Dorsolateral prefrontal cortex (tissue), 122 donors: ENCODE measurements at places on chromosomes 5 and 9.

- DNase-seq, result no peak
These were observed 845.9 kb downstream of the CDH9 start for GRCh38 chr5:26192486-26192885.

GRCh38 chr5:142772446-142773293 lies 2.5 kb downstream of the ARHGAP26 start:
- DNase-seq, result no peak

GRCh38 chr5:131270809-131271208 lies 7.0 kb downstream of the CDC42SE2 start:
- no peak for DNase-seq

- no peak for DNase-seq
These were observed 41.0 kb upstream of the SEMA4D start for GRCh38 chr9:89538871-89539270.

- no peak for DNase-seq
These were observed 9.6 kb downstream of the NDST1 start for GRCh38 chr5:150517272-150518152.

DNA sequence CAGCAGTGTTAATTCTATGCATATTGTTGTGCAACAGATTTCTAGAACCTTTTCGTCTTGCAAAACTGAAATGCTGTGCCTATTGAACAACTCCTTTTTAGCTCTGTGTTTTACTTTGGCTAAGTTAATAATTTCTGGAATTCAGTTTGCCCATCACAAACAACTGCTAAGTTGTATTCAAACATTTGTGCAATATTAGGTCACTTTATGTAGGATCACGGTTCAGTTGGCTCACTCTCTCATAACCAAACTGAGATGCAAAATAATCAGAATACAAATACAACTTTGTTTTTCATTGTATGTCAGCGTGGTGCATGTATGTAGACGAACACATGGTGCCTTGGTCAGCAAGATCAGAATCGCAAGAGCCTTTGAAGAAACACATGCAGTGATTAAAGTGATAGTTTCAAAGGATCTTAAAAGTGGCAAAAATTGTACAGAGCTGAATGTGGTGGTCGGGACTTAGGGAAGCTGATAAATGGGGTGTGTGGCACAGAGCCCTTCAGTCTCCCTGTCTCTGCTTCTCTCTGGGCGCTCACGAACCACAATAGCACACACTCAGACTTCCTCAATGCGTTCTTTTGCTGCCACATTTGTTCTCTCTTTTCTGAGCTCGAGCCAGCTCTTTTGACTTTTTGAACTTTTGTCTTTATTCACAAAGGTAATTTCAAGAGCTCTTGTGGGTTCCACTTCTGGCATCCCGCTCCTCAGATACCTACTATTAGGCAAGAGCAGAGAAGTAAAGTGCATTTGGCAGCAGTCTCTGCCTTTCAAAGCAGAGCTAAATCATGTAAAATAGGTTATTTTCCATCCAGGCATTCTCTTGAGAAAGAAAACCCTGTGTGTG lies 112.4 kb upstream of the CTSL start:
- no peak for DNase-seq

DNA sequence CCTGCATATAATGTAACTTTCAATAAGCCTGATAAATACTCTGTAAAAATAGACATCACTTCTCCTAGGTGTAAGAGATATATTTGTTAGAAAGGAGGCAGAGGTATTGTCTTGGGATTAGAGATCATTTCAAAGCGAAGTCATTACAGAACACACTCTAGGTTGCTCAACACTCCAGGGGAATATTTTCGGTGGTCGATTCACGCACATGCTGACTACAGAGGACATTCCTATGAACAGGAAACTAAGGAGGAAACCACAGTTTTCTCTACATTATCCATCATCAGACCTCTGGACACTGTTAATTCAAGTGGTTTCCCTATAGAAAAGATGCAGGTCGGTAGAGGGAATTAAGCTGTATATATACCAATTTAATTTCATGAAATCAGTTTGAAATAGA lies 370.0 kb downstream of the NDUFS4 start:
- DNase-seq, result no peak

DNA sequence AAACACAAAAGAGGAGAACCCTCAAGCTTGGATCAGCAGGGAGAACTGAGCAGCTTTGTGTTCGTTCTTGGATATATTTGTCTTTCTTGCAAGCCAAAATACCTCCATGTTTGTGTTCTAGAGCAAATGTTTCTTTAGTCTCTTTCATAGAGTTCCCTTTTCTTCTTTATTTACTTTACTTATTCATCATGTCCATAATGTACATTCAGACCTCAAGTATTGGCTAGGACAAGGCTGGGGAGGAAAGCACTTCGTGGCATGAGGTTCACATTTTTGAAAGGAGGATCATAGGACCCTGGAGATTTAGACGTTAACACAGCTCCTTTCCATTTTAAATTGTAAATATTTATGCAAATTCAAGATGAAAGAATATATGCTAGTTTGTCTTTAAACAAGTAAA lies 590.2 kb upstream of the MEF2C start:
- no peak for DNase-seq

DNA sequence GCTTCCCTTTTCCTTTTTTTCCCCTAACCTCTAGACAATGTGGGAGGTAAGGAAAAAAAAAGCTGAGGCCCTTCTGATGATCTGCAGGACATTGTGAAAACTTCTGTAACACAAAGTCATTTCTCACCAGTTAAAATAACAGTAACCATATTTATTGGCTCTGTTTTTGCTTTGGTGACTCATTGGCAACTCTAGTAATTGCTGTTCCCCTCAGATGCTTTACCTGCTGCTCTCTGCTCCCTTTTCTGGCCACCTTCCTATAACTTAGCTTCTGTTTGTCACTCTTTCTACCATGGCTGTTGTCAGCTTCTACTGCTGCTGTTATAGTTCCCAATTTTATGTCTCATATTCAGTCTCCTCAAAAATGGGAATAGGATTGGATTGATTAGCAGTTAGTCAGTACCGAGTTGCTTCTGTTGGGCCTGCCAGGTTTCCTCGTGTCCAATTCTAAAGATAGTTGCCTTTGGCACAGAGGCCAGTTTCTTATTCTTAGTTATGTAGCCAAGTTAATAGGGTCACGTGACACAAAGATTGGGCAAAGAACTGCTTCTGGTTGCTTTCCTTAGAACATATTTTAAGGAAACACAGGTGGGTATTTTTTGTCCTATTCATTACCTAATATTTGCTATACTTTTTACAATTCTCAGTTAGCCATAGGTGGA lies 16.8 kb downstream of the SCAMP1 start:
- DNase-seq, result no peak

GRCh38 chr9:105855987-105856386 lies 161.6 kb downstream of the TMEM38B start:
- no peak for DNase-seq

- no peak for DNase-seq
These were observed 718.9 kb upstream of the MEF2C start for GRCh38 chr5:89601880-89602279.

DNA sequence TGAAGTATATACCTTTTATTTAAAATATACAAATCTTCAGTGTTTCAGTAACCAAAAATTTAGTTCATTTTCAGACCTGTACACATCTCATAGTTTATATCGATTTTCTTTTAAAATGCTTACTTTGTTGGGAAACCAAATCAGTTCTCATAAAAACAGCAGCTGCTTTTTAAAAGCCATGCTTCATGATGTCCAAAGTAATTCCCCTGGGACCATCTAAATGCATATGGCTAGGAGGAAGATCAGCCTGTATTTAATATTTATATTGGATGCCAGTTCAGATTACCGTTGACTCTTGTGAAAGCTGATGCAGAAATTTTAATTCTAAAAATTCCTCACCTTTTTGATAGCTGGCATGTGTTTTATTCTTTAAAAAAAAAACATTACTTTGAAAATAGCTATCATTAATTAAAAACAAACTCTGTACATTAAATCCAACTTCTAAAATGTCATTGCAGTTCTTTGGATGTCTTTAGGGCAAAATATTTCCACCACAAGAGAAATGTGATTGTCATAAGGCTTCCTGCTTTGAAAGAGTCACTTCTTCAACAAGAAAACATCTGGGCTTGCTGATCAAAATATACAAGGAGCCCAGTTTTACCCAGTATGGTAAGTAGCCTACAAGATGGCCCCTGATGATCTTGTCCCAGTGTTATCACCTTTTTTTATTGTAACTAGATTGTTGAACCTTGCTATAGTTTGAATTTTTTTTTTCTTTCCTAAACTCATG lies 1242.9 kb upstream of the CDH6 start:
- DNase-seq, result no peak

DNA sequence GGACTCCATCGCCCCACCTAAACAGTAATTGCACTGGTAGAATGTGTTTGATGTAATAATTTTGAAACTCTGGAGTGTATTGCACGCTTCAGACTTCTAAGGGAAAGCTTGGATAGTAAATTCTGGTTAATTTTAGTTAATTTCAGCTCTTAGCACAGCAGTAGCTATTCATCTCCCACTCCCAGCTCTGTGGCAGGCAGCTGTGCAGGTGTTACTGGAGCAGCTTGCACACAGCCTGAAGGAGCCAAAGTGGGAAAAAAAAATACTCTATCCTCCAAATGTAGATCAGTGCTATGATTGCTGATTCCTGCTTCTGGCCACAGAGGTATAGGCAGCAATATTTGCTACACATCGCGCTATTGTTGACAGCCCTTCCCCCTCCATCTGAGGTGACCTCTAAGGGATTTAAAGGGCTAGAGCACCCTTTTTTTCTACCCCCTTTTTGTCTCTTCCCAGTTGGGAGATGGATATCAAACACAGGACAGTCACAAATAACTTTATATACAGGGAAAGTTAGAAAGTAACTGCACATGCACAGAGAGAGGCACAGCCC lies 97.4 kb downstream of the KCTD16 start:
- DNase-seq, result no peak

GRCh38 chr5:160129841-160130240 lies 10.6 kb upstream of the PWWP2A start:
- DNase-seq, result no peak

DNA sequence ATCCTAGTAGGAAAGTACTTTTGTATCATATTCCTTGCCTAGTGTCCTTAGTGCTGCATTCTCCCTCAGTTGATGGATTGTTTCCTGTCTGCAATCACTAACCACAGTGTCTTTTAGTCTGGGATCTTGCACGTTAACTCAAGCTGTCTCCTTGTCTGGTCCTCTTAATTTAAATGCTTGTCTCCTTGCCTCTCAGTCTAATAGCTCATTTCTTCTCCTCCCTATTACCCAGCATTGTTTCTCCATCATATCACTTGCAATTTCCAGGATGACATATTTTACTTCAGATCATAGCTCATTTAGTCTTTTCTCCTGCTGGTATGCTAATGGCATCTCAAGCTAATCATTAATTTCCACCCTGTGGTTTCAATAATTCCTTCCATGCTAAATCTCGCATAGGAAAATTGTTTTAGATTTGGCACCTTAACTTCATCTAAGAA lies 2052.0 kb upstream of the C9orf72 start:
- DNase-seq, result no peak

DNA sequence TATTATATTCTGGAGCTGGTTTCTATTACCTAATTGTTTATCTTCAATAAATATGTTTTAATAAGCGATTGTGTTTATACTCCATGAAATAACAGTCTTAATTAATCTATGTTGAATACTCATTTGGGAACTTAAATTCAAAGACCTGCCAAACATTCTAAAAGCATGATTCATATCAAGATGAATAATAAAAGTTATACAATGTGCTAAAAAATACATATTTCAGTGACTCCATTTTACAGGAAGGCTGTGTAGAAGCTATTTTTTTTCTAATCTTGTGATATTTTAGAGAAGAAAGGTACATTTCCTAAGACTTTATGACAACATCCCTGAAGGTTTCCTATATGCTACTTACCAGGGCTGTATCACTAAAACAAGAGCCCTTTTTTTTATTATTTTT lies 417.9 kb downstream of the NFIB start:
- DNase-seq, result no peak

GRCh38 chr9:113617550-113617949 lies 154.0 kb downstream of the RGS3 start:
- no peak for DNase-seq

GRCh38 chr9:32783168-32783891 lies at the start of gene TMEM215:
Gene TMEM215 (plus strand): TSS chr9:32783540. CDS start chr9:32784184, 644 bp downstream.
- no peak for DNase-seq

DNA sequence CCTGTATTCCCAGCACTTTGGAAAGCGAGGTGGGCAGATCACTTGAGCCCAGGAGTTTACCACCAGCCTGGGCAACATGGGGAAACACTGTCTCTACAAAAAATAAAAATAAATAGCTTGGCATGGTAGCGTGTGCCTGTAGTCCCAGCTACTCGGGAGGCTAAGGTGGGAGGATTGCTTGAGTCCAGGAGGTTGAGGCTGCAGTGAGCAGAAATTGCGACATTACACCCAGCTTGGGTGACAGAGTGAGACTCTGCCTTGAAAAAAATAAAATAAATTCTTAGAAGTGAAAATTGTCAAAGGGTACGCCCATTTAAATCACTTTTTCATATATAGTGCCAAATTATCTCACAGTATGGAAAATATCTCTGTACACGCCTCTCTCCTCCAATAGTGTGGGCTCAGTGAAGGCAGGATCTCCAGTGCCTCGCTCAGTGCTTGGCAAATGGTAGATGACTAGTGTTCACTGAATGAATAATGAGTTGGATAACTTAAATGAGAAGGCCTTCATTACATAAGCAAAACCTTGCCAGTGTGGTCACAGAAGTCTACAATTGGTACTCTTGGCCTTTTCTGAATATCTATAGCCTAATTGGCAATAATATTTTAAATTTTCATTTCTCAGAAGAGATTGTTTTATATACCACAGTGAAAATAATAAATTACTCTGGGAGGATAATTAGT lies 9.4 kb upstream of the CCL28 start:
- no peak for DNase-seq

DNA sequence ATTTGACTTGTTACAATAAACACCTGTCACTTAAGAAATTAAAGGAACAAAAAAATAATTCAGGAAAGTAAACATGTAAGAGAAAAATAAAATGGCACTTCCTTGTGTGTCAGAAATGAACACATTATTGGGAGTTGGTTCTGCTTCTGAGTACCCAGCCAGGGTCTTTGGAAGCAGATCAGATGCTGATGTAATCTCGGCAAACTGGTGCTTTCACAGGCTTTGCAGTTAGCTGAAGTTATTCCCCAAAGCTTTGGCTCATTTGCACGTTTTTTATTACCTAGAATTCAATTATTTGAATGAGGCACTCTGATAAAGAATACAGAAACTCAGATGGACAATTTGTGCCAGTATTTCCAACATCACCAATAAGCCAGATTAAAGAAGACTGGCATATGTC lies 10.9 kb downstream of the CDH18 start:
- DNase-seq, result no peak
